ENCODE measurements at places on chromosomes 5 and 9.

DNA sequence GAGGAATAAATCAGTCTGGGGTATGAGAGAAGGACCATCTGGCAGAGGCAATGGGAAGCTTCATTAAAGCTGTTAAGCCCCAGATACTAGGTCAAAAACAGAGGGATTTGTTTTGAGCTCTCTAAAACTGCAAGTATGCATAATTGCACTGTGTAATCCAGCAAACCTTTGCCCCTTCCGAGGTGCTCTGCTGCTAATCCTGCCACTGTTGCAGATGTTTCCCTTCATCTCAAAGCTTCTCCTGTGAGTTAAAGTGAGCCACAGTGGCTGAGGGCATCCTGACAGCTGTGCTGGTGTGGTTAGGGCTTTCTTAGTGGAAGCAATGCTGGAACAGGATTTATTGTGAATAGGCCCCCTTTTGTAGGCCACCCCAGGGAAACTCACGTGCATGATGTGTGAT is 160.3 kb upstream of the TRPC7 start:
- no peak for DNase-seq

GRCh38 chr5:6483880-6484382 is 35.3 kb downstream of the UBE2QL1 start:
- no peak for DNase-seq

GRCh38 chr5:103849934-103850333 is 287.3 kb upstream of the NUDT12 start:
- DNase-seq: no peak

DNA sequence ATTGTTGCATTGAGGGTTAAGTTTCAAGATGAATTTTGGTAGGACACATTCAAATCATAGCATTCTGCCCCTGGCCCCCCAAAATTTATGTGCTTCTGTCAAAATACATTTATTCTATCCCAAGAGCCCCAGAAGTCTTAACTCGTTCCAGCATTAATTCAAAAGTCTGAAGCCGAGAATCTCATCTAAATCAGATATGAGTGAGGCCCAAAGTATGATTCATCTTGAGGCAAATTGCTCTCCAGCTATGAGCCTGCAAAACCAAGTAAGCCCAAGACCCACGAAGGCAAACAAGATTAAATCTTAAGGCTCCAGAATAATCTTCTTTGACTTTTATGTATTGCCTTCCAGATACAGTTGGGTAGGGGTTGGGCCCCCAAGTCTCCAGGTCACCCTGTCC is 19.2 kb downstream of the TNPO1 start:
- DNase-seq: no peak

GRCh38 chr9:79985772-79986171 is 414.0 kb downstream of the TLE4 start:
- no peak for DNase-seq

GRCh38 chr9:136138566-136138965 is 19.9 kb upstream of the TMEM250 start:
- DNase-seq: no peak

DNA sequence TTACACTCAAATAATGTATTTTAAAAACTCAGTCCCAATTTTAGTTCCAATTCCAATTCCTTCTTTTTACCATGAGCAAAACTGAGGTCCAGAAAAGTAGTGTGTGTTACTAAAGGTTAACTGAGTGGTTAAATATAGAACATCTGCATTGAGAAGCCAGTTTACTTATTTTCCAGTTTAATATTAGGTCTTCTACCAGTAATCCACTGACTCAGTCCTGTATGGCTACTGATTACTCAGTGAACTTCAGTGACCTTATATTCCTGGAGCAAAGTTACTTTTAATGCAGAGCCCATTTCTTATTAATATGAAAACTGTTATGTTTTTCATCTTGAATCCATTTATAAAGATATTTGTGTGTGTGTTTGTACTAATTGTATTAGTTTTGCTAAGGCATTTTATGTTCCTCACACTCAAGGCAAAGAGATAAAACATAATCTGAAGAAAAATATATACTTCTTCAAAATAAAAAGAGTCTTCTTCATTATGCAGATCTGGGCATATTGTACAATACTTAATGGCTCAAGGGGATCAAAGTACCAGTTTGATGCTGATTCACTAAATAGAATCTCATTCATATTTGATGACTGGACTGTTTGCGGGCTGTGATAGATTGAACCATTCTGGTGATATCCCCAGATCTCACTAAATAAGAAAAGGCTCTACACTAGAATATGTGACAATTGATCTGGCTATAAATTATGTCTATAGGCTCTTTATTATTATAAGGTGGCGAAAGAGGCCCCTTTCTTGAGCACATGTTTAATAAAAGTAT is 60.8 kb downstream of the DMXL1 start:
- DNase-seq: no peak

DNA sequence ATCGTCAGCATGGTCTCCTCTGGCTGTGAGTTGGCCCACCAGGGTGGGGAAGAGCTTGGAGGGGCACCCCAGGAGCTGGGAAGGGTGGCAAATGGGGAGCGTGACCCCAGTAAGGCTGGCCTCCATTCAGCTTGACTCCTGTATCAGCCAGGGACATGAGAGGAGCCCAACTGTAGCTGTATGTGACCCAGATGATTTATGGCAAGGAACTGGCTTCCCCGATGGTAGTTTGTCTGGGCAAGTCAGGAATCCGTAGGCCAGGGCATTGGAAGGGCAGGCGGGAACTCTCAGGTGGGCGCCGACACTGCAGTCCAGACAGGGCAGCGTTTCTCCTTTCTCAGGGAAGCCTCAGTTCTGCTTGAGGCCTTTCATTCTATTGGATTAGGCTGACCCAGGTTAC is 2.3 kb downstream of the SLC34A1 start:
- no peak for DNase-seq

GRCh38 chr5:162496100-162496808 is 428.7 kb downstream of the GABRG2 start:
- no peak for DNase-seq

- DNase-seq: no peak
These were observed 99.4 kb downstream of the DRD1 start for GRCh38 chr5:175344331-175345195.

- DNase-seq: no peak
These were observed 160.6 kb downstream of the C9orf152 start for GRCh38 chr9:110047232-110047954.
